ENCODE measurements at places on chromosomes 7 and 10.

DNA sequence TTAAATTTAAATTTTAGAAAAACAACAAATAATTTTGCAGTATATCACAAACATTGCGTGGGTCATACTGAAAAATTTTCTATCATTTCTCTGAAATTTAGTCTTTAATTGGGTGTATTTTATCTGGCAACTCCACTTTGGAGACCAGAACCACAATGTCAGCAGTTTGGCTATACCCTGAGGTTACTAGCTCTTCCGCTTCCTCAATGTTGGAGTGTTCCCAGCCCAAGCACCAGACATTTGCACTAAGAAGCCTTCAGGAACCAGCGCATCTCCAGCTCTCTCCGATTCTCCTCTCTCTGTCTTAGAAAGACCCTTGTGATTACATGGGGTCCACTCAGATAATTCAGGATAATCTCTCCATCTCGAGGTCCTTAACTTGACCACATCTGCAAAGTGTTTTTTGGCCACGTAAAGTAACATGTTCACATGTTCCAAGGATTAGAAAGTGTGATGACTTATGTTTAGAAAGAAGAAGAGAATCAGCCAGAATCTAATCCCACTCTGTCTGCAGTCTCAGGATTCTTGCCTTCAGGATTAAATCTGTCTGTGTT is 43.1 kb upstream of the ADRB1 start:
- no peak for DNase-seq

GRCh38 chr7:98617051-98617959 is at the start of gene NPTX2:
NPTX2 (plus strand) TSS chr7:98617285; CDS start chr7:98617462, 177 bp downstream.
- no peak for DNase-seq

GRCh38 chr7:90453259-90453891 is 16.1 kb upstream of the PTTG1IP2 start:
- no peak for DNase-seq

DNA sequence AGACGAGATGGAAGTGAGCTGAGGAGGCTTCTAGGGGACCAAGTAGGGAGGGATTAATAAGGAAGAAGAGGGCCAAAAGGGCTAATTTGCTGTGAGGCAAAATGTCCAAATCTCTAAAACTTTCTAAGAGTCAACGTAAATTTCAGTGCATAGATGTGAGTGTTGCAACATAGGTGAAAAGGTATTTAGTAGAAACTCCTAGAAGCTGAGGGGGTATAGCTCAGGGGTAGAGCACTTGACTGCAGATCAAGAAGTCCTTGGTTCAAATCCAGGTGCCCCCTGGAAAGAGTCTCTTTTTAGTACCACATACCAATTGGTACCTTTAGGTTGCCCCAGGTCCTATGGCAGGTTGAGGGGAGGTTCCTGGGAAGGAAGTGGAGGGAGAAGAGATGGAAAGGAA is 48.7 kb upstream of the ZNF746 start:
- DNase-seq: no peak

GRCh38 chr7:19798986-19799385 is 25.6 kb upstream of the TMEM196 start:
- DNase-seq: no peak

GRCh38 chr10:78160591-78160990 is 126.9 kb downstream of the RPS24 start:
- no peak for DNase-seq

GRCh38 chr7:131327049-131327625 is 539 bp upstream of the MKLN1 start:
- DNase-seq: peak; percentile 2

DNA sequence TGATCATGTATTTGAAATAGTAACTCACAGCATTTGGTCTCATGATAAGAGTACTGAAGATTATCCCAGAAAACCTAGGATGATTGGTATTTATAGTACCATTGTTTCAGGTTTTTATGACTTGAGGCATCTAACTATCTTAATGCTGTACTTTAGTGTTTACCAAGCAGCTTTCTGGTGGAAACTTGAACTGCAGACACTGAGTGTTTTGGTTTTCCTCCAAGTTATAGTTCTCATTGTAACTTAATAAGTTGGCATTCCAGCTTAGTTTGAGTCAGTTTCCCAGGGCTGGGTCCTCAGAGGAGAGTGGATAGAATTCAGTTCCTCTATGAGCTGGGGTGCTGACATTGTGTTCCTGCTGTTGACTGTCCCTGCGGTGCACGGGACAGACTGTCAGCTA is 50.4 kb downstream of the SEC23IP start:
- no peak for DNase-seq

GRCh38 chr10:14016011-14016536 is 314.6 kb downstream of the FRMD4A start:
- DNase-seq: no peak

GRCh38 chr7:94907811-94908322 is 473 bp downstream of the PPP1R9A start:
- no peak for DNase-seq

GRCh38 chr7:27181795-27182275 is 3.2 kb downstream of the HOXA11 start:
- DNase-seq: no peak

DNA sequence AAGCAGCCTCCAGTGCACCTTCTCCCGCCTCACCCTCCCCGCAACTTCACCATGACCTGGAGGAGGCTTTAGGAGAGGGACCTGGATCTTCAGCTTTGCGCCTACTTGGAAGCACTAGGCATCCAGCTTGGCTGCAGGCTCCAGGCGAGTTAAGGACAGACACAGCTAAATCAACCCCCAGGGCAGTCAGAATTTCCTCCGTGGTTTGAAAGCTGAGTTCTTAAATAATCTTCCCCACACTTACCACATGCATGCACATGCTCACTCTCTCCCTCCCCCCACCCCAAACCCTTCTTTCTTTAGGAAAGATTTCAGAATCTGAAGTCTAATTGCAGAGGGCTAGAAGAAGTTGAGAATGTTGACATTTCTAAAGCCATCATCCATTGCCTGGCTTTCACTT is 36.7 kb upstream of the LRRC4 start:
- no peak for DNase-seq

DNA sequence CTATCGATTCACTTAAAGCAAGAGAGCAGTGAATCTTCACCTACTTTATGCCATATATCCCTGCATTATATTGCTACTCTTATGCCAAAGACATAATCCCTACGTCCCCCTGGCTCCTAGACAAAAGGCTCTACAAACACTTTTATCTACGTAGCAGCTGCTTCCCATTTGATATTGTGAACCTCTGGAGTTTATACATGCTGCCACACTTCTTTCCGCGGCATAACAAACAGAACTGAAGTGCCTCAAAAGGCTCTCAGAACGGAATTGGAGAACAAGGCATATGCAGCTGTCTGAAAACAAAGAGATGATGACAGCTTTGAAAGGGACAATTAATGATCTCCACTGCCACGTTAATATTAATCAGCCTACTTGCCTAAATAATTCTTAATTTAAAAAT is 985.6 kb upstream of the LRRN3 start:
- no peak for DNase-seq
